ENCODE measurements at places on chromosomes 12 and 14.

DNA sequence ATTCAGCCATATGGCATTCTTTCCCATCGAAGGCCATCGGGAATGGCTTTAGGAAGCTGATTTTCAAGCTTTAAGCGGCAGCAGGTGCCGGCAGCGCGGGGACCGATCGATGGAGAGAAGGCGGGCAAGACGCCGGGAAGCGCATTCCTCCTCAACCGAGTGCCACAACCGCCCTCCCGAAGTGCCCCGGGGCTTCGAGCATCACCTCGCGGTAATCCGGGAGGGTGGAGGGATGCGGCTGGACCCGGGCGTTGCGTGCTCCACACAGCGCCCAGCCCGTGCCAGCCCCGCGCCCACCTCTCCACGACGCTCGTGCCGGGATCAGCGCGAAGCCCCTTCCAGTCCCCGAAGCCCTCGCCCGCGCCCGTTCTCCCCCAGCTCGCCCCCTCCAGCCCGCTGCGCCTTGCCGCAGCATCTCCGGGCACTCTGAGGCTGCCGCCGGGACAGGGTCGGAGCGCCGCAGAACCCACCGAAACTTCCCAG, 3.2 kb downstream of the USP44 start:
- H3K27ac ChIP-seq = peak overlapping the region; percentile 89
- H3K36me3 ChIP-seq = peaks cover 10% of the 10 kb centered on the region
- peak overlapping the region; percentile 88 for H3K4me3 ChIP-seq
- peaks cover 7% of the 10 kb centered on the region for H3K27me3 ChIP-seq

GRCh38 chr14:23887536-23887935, 66.0 kb upstream of the DHRS4 start:
- no peak overlapping the region for H3K27ac ChIP-seq
- peaks cover 24% of the 10 kb centered on the region for H3K27me3 ChIP-seq
- H3K4me3 ChIP-seq = no peak overlapping the region
- H3K4me1 ChIP-seq = no peaks in the 10 kb centered on the region
- DNase-seq = no peak
- no peaks in the 10 kb centered on the region for H3K36me3 ChIP-seq

GRCh38 chr14:69432364-69432763, 33.9 kb downstream of the SLC39A9 start:
- H3K27ac ChIP-seq = no peak overlapping the region
- H3K27me3 ChIP-seq = no peaks in the 10 kb centered on the region
- H3K4me1 ChIP-seq = peaks cover 13% of the 10 kb centered on the region
- no peak overlapping the region for H3K4me3 ChIP-seq
- DNase-seq = no peak
- H3K36me3 ChIP-seq = peaks cover 26% of the 10 kb centered on the region

- no peak for DNase-seq
- H3K36me3 ChIP-seq = no peaks in the 10 kb centered on the region
- no peaks in the 10 kb centered on the region for H3K4me1 ChIP-seq
- no peaks in the 10 kb centered on the region for H3K27me3 ChIP-seq
- no peak overlapping the region for H3K4me3 ChIP-seq
These were observed 32.9 kb downstream of the TSPAN8 start for GRCh38 chr12:71124835-71125460.

GRCh38 chr12:123075087-123075645, 75.7 kb downstream of the PITPNM2 start:
- no peaks in the 10 kb centered on the region for H3K27me3 ChIP-seq
- H3K4me3 ChIP-seq = peak overlapping the region; percentile 77
- H3K36me3 ChIP-seq = no peaks in the 10 kb centered on the region
- H3K27ac ChIP-seq = peak overlapping the region; percentile 97
- H3K4me1 ChIP-seq = peaks cover 69% of the 10 kb centered on the region

- no peak for DNase-seq
- no peaks in the 10 kb centered on the region for H3K27me3 ChIP-seq
- no peak overlapping the region for H3K4me3 ChIP-seq
- H3K36me3 ChIP-seq = no peaks in the 10 kb centered on the region
These were observed 6.9 kb upstream of the KRT74 start for GRCh38 chr12:52580496-52580895.

Data from activated T-cell treated with anti-CD3 and anti-CD28 coated beads, Interleukin-2, amount 50 U/mL, for 24 hours (primary cell).